T1000 (cell line): ENCODE measurements at places on chromosomes 3 and 15.

- peak; percentile 43 for DNase-seq
Measured at GRCh38 chr15:70569091-70569713, 194.2 kb downstream of the UACA start.

DNA sequence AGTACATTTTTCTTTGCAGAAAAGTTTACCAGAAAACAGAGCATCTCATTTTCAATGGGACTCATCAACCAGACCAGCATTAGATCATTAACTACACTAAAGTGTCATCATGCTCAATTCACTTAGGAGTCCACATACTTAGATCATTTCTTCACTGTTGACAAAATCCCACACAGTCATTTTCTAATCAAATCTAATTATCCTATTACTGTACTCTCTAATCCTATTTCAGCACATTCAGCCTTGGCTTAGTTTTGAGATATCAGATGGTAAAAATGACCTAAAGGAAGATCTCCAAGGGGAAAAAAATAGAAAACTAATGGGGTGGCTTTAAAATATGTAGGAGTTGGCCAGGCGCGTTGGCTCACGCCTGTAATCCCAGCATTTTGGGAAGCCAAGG, 5.2 kb upstream of the CTXN2 start:
- DNase-seq, result no peak

DNA sequence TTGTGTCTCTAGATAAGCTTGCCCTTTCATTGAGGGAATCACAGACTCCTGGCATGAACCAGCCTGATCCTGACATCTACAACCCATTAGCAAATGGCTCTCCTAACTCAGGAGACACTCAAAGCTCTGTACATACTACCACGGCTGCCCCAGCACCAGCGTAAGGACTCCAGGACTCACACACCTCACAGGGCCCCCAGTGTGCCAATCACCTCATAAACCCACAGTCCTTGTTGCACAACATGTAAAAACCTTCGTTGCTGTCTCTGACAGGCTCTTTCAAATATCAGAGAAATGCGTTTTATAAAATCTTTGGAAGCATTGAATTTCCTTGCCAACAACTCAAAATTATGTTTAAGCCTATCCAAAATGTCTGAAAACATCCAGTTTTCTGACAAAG, 7.3 kb downstream of the FYCO1 start:
- no peak for DNase-seq

DNA sequence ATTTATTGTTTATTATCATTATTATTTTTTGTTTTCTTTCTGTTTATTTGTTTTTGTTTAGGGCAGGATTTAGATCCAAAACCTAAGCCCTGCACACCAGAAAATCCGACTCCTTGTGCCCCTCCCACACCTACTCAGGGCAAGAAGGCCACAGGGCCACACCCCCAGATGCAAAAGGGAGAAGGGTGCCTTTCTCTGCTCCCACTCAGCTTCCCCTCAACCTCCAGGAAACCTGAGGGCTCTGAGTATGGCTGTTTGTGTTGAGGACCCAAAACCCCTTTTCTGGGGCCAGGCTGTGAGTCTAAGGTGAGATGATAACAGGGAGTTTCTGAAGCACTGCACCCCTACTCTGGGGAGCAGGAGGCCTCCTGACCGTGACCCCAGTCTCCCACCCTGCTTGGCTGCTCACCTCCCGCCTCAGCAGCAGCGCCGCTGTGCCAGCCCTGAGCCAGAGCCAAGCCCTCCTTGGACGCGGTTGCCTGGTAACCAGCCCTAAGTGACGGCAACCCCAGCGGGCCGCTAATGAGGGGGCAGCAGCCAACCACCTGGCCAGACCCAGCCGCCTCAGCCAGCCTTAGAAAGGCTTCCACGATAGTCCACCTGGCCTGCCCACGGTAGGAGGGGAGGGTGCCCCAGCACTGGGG, 6.4 kb upstream of the C15orf39 start:
- no peak for DNase-seq

GRCh38 chr3:137641879-137642704, 122.0 kb upstream of the SOX14 start:
- no peak for DNase-seq

GRCh38 chr15:99426431-99427105, 139.2 kb upstream of the MEF2A start:
- no peak for DNase-seq

DNA sequence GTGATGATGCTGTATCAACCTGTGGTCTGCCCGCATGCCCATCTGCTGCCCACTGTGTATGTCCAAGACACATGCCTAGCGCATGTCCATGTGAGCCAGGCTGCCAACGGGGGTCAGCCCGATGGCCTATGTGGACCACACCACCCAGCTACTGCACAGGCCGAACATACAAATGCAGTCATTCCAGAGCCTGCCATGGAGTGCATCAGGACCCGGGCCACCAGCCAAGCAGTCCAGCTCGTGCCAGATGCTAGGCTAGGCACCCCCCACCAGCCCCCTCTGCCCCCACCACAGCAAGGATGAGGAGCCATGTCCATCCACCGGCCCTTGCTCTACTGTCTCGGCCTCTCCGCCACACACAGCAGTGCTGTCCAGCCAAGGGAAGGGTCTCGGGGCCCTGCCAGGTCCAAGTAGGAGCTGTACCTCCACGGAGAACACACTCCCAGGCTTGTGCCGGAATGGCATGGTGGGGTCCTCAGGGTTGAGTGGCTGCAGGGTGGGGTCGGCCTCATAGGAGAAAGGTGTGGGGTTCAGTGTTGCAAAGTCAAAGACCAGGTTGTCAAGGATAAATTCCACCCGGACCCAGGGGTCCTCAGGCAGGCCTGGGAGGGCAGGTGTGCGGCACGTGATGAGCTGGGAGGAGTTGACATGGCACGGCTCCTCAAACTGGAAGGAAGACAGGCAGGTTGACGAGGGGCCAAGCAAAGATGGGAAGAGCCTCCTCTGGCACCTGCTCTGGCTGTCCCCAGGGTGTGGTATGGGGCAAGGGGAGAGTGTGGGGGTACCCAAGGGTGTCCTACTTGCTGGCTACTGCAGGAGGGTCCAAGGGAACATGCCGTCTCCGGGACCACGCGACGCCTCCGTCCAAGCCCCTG, 15.3 kb downstream of the PLXNB1 start:
- DNase-seq, result no peak

GRCh38 chr3:177461765-177462164, 264.5 kb upstream of the TBL1XR1 start:
- no peak for DNase-seq

DNA sequence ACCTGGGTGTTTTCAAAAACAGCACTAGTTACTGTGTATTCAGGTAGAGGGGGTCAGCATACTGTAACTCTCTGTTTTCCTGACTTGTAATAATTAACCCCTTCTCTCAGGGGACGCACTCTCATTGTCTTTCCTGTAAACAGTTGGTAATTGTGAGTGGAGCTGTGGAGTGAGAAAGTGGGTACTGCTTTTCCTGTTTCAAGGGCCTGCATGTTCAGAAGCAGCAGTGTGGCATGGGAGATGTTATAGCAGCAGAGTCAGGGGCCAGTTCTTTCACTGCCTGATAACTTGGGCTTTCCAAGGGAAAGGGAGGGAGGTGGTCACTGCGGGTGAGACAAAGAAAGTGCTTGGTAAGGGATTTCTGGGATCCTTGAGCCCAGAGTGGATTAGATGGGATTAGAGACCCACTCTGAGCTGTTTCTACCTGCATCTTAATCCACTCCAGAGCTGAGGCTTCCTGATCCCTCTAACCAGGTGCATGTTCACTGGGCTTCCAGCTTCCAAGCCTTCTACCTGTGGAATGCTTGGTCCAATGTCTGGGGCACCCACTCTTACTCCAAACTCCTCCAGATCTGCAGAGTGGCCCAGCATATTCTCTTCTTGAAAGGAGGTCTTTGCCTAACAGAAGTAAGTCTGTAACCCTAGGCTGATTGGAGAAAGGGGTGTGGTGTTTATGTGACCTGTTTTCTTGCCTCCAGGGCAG, 105.2 kb downstream of the RPLP1 start:
- DNase-seq, result no peak

GRCh38 chr15:57203906-57204305, 172.4 kb upstream of the CGNL1 start:
- DNase-seq, result no peak

GRCh38 chr15:40590667-40591050, 3.4 kb upstream of the KNL1 start:
- DNase-seq, result no peak

DNA sequence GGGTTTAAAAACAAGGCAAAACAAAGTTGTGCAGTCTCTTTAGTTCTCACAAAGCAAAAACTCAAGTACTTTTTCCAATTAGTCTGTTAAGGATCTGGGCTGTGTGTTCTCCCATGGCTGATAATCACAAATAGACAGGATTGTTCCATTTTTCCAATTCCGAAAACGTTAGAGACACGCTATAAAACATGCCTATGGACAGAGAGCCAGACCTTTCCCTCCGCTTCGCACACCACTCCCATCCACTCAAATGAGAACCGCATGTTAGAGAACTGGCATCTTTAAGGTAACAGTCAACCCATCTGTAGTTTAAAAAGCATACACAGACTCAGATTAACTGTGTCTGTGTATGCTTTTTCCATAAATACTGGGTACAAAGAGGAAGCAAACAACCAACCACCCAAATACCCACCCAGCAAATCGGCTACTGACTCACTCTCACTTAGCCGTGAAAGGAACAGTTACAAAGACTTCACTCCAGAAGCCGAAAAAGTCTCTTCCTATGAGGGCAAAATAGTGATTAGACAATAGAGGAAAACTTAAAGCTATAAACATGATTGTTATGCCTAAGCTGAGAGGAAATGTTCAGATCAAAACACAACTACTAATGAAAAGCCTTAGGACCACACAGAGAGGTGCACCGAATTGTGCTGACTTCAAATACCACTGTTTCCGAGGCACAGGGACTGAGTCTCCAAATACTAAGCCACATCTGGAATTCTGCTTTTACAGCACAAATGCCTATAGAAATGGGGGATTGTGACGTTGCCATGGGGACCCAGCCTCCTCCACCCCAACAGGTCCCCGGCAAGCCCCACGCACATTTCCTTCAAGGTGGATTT, 36.1 kb downstream of the IL17RD start:
- no peak for DNase-seq

- no peak for DNase-seq
Measured at GRCh38 chr3:193452338-193452737, 73.8 kb upstream of the ATP13A5 start.
